ENCODE measurements at places on chromosomes 4 and X.

GRCh38 chrX:123173833-123174232 lies 10.2 kb upstream of the GRIA3 start:
- no peak for DNase-seq

DNA sequence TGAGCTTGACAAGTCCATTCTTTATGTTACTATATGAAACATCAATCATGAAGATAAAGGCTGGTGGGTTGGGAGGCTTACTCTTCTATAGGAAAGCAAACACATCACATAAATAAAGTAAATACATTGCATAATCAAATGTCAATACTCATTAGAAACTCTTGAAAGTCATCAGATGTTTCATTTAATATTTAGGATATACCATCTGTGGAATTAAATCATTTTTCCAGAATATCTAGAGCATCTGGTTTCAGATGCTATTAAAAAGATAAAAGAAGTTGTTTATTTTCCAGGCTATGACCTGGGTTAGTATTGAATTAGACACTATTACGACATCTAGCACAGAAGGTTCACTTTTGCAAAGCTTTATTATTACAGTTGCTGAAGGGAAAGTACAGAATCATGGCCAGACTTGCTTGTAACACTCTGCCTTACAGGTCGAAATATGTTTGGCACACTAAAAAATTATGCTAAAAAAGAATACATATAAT lies 72.6 kb downstream of the METTL14 start:
- no peak for DNase-seq

GRCh38 chr4:30543057-30543456 lies 177.1 kb upstream of the PCDH7 start:
- DNase-seq = no peak

DNA sequence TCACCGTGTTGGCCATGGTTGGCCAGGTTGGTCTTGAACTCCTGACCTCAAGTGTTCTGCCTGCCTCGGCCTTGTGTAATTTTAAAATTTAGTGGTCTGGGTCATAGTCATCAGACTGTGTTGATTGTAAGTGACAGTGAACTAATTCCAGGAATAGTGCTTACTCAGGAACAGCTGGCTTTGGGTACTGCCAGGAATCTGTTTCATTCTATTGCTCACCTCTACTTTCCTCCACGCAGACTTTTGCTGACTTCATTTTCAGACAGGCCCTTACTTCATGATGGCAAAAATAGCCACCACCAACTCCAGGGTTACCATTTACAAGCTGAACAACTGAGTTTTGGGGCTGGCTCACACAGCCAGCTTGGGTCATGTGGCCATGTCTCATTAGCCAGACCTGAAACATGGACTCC lies 54.6 kb downstream of the FNIP2 start:
- no peak for DNase-seq

GRCh38 chr4:76116821-76117220 lies 31.4 kb downstream of the NUP54 start:
- DNase-seq = no peak

DNA sequence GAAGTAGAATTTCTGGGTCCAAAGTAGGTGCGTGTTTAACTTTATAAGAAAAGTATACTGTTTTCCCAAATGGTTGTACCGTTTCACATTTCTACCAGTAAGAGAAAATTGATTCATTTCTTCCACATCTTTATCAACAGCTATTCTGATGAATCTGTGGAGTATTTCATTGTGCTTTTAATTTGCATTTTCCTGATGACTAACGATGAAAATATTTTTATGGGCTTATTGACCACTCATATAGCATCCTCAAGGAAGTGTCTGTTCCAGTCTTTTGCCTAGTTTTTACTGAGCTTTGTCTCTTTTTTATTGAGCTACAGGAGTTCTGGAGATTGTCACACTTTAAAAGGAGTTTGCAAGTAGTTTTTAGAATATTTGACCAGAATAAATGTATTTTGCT lies 92.6 kb downstream of the ASB9 start:
- DNase-seq = no peak

DNA sequence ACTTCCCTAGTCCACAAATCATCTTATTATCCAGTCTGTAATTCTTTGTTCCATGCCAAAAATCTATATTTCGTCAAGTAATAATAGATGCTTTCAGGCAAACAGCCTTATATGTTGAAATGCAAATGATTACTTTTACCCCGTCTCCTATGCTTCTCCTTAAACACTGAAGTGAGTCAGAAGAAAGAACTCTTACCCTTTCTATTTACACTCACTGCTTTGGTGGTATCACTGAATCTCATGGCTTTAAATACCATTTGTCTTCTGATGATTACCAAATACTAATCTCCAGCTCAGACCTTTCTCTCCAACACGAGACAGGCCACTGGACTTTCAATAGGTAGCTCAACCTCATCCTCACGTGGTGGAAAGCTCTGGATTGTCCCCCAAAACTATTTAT lies 558.1 kb downstream of the IL1RAPL1 start:
- DNase-seq = no peak

- no peak for DNase-seq
Observed at GRCh38 chr4:165106518-165106917, 6.1 kb downstream of the TMEM192 start.

DNA sequence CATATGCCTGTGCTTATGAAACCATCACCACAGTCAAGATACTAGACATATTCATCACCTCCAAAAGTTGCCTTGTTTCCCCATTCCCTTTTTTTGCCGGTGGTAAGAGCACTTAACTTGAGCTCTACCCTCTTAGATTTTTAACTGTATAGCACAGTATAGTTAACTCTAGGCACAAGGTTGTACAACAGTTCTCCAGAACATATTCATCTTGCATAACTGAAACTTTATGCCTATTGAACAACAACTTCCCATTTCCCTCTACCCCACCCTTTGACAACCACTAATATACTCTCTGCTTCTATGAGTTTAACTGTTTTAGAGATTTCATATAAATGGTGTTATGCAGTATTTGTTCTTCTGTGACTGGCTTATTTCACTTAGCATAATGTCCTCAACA lies 119.3 kb downstream of the ASB9 start:
- no peak for DNase-seq

DNA sequence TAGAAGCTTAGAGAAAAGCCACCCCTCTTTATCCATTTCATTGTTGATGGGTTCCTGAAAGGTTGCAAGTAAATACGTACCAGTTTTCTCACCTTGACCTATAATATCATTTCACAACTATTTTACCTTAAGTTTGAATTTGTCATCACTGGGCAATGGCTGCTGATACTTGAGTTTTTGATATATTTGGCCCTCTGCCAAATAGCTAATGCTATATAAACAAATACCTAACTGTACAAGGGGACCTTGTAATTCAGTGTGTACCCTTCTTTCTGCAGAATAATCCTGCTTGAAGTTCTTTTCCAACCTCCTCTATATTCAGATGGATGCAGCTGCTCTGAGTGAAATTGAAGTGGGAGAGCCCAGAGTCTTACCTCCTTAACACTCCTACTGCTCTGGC lies 19.0 kb upstream of the GLUD2 start:
- DNase-seq = no peak

GRCh38 chr4:32560306-32560705 lies 1840.1 kb downstream of the PCDH7 start:
- DNase-seq = no peak

DNA sequence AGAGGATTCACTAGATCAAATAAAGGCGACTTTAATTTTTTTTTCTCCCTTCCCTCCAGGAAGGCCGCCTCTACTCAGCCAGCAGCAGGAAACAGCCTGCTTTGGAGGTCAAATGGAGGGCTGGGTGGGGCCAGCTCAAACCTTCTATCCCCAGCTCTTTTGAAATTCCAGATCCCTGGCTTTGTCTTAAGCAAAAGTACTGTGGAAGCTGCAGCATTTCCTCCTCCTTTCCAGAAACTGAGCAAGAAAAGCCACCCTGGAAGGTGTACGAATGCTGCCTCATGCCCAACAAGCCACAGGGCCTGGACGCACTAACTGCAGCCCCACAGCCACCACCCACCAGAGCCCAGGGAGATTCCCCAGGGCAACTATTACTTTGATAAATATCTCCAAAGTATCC lies 55.1 kb upstream of the ZCCHC13 start:
- DNase-seq = no peak

DNA sequence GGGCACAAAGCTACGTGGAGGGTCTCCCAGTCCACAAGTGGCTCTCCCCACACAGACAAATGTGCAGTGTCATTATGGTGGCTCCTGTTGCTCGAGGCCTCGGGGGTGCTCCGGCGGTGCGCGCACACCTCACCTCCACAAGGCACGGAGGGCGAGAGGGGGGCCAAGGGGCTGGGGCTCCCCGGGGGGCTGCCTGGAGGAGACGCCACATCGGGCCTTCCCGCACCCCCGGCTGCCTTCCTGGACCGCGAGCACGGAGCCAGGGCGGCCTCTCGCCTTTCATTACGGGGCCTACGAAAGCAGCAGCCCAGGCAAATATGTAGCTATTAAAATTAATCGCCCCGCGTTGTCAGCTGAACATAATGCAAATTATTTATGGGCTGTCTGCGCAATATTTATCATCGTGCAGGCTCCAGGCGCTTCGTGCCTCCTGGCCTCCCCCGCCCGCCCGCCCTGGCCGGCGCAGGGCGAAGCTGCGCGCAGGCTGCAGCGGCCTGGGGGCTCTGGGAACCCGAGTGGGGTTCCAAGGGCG lies 70.8 kb upstream of the BCOR start:
- DNase-seq = no peak

DNA sequence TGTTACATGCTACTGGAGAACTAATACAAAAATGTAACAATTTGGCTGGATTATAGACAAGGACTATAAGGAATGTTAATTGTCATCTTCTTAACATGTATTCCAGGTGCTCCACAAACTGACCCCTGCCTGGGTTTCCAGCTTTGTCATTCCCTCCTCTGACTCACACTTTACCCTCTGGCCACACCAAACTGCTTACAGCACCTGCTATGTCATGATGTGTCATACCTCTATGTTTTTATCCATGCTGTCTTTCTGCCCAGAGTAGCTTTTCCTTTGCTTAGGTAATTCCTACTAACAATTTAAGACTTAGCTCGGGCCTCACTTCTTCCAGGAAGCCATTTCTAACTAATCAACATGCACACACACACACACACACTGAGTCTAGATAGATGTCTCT lies 14.0 kb upstream of the SHROOM4 start:
- DNase-seq = no peak

DNA sequence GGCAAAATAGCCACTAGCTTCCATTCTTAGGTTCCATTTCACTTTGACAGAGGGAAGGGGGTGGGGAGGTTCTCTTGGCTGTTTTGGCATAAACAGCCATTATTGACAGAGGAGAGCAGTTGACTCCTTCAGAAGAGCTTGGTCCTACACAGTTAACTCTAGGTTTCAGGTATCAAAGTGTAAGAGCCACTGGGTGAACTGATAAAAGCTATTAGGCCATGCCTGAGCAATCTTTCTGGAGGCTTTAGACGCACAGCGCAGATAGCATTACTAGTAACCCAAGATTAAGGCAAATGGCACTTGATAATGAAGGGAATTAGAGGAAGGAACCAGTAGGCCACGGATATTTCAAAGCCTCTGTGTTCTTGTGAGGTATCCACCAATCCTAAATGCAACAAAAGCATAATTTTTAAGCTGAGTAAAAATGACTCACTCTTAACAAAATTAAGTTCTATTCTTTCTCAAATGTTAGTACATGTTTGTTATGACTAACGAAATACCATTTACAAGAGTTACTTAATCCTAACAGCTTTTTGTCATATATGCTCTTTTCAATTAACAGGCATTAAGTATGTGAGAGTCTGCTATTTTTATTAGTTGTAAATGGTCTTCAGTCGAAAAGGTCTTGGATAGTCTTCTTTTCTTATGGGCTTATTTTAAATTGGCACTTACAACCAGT lies 53.6 kb downstream of the SLC7A11 start:
- no peak for DNase-seq

- DNase-seq = no peak
Observed at GRCh38 chrX:78106651-78106986, 2.6 kb downstream of the PGK1 start.

- no peak for DNase-seq
Observed at GRCh38 chrX:3743801-3744439, 30.5 kb upstream of the PRKX start.

DNA sequence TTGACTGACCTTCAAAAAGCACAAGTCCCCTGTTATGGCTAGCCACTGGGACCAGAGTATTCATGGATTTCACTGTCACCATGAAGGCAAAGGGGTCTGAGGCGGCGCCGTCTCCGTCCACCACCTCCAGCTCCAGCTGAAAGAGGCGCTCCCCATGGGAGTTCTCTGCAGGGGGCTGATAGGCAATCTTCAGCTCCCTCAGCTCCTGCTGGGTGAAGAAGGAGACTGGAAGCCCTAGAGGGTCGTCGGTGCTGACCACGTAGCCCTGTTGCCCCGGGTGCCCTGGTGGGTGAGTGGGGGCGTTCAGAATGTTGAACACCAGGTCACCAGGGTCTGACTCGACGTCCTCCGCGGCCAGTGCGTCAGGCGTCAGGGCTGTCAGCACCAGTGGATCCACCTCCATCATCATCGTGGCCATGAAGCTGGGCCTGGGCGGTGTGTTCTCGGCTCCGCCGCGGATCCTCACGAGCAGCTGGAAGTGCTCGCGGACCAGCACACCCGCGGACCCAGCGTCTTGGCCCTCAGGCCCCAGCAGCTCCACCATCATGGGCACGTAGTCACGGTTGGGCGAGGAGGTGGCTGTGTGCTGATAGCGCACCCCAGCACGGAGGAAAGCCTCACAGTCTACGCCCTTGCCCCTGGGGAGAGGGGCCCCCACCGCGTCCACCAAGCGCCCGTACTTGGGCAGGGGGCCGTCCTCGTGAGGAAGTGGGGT lies 987 bp downstream of the FREM3 start:
- no peak for DNase-seq

- no peak for DNase-seq
Observed at GRCh38 chr4:187235456-187236170, 512.0 kb upstream of the FAT1 start.

DNA sequence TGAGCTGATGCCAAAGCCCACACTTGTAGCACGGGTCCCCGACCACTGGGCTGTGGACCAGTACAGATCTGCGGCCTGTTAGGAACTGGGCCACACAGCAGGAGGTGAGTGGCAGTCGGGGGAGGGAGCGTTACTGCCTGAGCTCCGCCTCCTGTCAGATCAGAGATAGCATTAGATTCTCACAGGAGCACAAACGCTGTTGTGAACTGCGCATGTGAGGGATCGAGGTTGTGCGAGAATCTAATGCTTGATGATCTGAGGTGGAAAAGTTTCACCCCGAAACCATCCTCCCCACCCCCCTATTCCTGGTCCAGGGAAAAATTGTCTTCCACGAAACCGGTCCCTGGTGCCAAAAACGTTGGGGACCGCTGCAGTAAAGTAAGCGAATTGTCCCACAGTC lies 292.0 kb downstream of the DCTD start:
- DNase-seq = no peak

Data from activated T-helper 1 cell treated with anti-CD3 and anti-CD28 coated beads, Interleukin-2, amount 50 U/mL, for 16 hours (primary cell).